Mesenchymal stem cell (in vitro differentiated cells and primary cell): ENCODE measurements at places on chromosomes 13 and 19.

- no peak overlapping the region for H3K4me3 ChIP-seq
- DNase-seq, result no peak
- peaks cover 80% of the 10 kb centered on the region for H3K4me1 ChIP-seq
- no peaks in the 10 kb centered on the region for H3K27me3 ChIP-seq
Observed at GRCh38 chr19:2044709-2045500, 6.1 kb downstream of the MKNK2 start.

GRCh38 chr19:35555301-35556005 lies 8.0 kb downstream of the ATP4A start:
- H3K27ac ChIP-seq, result no peak overlapping the region
- DNase-seq, result peak; percentile 24
- H3K4me1 ChIP-seq, result peaks cover 14% of the 10 kb centered on the region
- H3K4me3 ChIP-seq, result peak overlapping the region; percentile 28
- H3K27me3 ChIP-seq, result peaks cover 73% of the 10 kb centered on the region
- peaks cover 12% of the 10 kb centered on the region for H3K36me3 ChIP-seq

DNA sequence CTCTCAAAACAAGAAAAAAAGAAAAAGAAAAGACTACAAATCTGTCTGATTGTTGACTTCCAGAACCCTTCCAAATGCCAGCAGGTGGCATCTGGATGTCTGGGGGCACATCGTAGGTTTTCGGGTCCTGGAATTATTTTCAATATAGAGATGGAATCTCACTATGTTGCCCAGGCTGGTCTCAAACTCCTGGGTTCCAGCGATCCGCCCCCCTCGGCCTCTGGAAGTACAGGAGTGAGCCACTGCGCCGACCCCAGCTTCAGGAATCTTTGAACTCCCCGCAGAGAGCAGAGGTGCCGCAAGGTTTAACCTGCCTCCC lies 567 bp upstream of the B3GNT3 start:
- H3K4me3 ChIP-seq, result no peak overlapping the region
- peaks cover 49% of the 10 kb centered on the region for H3K27me3 ChIP-seq
- no peak overlapping the region for H3K27ac ChIP-seq

DNA sequence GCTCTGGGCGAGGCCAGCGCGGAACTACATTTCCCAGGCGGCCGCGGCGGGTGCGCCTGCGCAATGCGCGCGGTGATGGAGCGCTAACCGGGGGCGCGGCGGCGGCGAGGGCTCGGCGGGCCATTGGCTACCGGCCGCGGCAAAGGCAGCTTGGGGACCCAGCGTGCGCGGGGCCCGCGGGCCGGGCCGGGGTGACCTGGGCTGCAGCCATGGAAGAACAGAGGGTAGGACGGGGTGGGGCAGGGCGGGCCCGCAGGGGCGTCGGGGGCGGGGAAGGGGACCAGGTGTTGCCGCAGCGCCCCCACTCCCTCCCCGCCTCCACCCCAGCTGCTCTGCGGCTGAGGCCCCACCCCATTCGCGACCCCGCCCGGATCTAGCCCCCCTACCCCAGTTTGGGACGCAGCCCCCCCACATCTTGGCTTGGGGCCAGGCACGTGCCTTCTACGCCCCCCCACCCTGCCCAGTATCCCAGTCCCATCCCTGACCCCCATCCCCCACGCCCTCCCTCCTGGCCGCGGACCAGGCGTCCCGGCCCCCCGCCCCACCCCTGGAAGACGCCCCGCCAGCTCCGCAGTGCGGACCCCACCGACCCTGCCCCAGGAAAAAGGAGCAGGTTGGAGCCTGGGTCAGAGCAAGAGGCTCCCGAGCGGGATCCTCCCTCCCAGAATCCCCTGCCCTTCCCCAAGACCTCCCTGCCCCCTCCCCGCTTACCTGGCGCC lies at the start of gene FSD1:
Gene FSD1 (plus strand): TSS at position 61 of the 719 bp plus-strand sequence. CDS start 149 bp downstream, at position 210.
- H3K27me3 ChIP-seq, result no peaks in the 10 kb centered on the region
- peaks cover 11% of the 10 kb centered on the region for H3K4me1 ChIP-seq
- H3K36me3 ChIP-seq, result no peaks in the 10 kb centered on the region
- peak; percentile 28 for DNase-seq
- no peak within 1 kb of the TSS for H3K4me3 ChIP-seq

- no peaks in the 10 kb centered on the region for H3K27me3 ChIP-seq
- no peak overlapping the region for H3K27ac ChIP-seq
- H3K4me3 ChIP-seq, result no peak overlapping the region
- no peaks in the 10 kb centered on the region for H3K36me3 ChIP-seq
Observed at GRCh38 chr13:50357586-50358118, 342.4 kb downstream of the KCNRG start.

DNA sequence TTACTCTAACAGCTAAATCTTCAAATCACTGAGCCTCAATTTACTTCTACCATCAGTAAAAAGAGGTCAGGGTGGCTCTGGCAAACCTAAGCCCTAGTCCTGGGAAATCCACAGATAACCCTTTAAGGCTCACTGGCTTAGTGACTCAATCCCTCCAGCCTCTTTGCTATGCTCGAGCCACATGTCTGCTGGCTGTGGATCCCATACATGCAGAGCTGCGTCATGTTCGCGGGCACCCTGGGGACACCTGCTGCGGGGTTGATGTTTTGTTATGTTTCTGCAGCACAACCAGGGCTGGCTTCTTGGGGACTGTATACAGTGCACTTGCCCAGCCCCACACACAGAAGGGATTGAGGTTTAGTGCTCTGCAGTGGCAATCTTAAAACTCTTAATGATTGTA lies 41.6 kb upstream of the C13orf42 start:
- DNase-seq, result peak; percentile 11
- no peaks in the 10 kb centered on the region for H3K36me3 ChIP-seq
- no peak overlapping the region for H3K27ac ChIP-seq
- H3K4me1 ChIP-seq, result peaks cover 14% of the 10 kb centered on the region
- no peak overlapping the region for H3K4me3 ChIP-seq

DNA sequence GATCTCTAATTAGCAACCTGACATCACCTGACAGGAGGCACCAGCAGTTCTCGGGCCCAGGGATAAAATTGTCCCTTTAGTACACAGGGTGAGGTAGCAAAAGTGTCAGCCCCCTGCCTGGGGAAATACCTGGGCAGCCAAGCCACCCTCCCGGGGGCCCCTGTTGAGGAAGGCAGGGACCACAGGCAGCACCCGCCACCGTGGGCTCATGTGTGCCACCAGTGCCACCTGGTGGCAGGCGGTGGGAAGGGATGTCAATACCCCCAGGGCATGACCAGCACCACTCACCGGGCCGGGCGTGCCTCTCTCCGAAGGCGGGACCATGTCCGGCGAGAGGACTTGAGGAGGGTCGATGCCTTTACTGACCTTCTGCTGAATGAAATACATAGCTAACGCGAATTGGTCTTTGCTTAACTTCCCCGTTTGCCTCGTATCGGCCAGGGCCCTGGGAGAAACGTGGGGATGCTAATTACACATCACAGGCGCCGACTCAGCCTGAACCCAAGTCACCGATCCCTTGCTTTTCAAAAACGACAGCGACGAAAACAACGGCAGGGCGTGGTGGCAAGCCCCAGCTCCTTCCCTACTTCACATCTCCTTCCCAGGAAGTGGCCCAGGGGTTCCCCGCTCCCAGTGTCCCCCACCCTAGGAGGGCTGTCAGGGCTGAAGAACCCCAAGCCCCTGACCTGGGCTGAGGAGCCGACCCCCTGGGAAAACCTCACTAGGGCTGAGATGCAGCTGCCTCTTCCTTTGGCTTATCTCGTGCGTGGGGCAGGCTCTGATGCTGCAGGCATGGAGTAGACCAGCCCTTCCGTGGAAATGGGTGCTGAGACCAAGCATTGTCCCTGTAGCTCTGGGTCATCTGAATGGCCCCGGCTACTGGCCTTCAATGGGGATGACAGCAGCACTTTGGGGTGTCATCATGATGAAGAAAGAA lies 53.8 kb downstream of the EPS15L1 start:
- peaks cover 97% of the 10 kb centered on the region for H3K36me3 ChIP-seq
- no peaks in the 10 kb centered on the region for H3K27me3 ChIP-seq
- H3K4me3 ChIP-seq, result no peak overlapping the region
- peaks cover 5% of the 10 kb centered on the region for H3K4me1 ChIP-seq
- peak; percentile 70 for DNase-seq

GRCh38 chr19:48029431-48029830 lies 14.4 kb downstream of the CABP5 start:
- DNase-seq, result no peak
- no peaks in the 10 kb centered on the region for H3K36me3 ChIP-seq
- peaks cover 19% of the 10 kb centered on the region for H3K27me3 ChIP-seq
- H3K4me3 ChIP-seq, result no peak overlapping the region
- no peaks in the 10 kb centered on the region for H3K4me1 ChIP-seq

DNA sequence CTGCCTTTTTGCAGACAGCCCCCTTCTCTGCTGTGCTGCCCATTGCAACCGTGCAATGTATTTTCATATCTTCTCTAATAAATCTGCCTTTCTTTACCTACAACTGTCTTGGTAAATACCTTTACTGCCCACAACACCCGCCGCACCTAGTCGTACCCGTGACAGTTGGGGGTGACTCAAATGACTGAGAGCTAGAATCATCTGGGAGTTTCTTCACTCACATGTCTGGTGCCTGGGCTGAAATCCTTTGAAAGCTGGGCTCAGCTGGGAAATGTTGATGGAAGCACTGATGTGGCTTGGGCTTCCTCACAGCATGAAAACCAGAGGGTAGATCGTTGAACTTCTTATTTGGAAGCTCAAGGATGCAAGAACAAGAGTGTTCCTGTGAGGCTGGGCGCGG lies 2.8 kb upstream of the PNMA8A start:
- H3K36me3 ChIP-seq, result peaks cover 11% of the 10 kb centered on the region
- H3K4me1 ChIP-seq, result peaks cover 19% of the 10 kb centered on the region
- H3K27ac ChIP-seq, result no peak overlapping the region
- H3K27me3 ChIP-seq, result no peaks in the 10 kb centered on the region
- no peak overlapping the region for H3K4me3 ChIP-seq

- no peak overlapping the region for H3K27ac ChIP-seq
- no peak overlapping the region for H3K4me3 ChIP-seq
- no peak for DNase-seq
- H3K36me3 ChIP-seq, result no peaks in the 10 kb centered on the region
Observed at GRCh38 chr13:50238922-50239321, 223.7 kb downstream of the KCNRG start.

DNA sequence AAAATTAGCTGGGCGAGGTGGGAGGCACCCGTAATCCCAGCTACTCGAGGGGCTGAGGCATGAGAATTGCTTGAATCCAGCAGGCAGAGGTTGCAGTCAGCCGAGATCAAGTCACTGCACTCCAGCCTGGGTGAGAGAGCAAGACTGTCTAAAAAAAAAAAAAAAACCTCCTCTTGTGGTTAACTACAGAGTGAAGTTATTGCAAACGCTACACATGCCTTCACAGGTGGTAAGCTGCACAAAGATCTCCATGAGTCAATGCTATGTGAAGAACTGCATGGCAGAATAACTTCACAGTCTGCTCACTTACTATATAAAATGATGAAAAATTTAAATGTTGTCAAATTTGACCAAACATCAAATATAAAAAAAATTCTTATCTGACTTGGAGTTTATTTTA lies 436.8 kb downstream of the FGF14 start:
- no peaks in the 10 kb centered on the region for H3K27me3 ChIP-seq
- H3K36me3 ChIP-seq, result no peaks in the 10 kb centered on the region

- H3K27ac ChIP-seq, result no peak overlapping the region
- H3K36me3 ChIP-seq, result peaks cover 8% of the 10 kb centered on the region
- H3K4me3 ChIP-seq, result peak overlapping the region; percentile 22
- H3K4me1 ChIP-seq, result peaks cover 52% of the 10 kb centered on the region
- no peak for DNase-seq
Observed at GRCh38 chr19:2166741-2167738, 3.3 kb downstream of the DOT1L start.

GRCh38 chr13:111343186-111343805 lies 22.9 kb downstream of the TEX29 start:
- peaks cover 2% of the 10 kb centered on the region for H3K4me1 ChIP-seq
- no peaks in the 10 kb centered on the region for H3K36me3 ChIP-seq
- no peak overlapping the region for H3K27ac ChIP-seq
- no peak overlapping the region for H3K4me3 ChIP-seq

DNA sequence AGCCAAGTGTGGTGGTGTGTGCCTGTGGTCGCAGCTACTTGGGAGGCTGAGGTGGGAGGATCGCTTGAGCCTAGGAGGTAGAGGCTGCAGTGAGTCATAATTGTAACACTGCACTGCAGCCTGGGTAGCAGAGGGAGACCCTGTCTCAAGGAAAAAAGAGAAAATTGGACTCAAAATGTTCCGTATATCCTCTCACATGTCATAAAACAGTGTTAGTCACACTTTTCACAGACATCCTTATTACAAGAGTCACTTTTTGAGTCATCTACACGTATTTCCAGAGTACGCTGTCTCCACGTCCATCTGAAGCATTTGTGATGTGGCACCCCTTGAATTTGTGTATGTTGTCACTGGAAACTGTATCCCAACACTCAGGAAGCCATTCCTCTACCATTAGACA lies 133.0 kb downstream of the SIPA1L3 start:
- DNase-seq, result peak; percentile 95
- H3K36me3 ChIP-seq, result no peaks in the 10 kb centered on the region
- no peaks in the 10 kb centered on the region for H3K27me3 ChIP-seq
- H3K27ac ChIP-seq, result no peak overlapping the region

- H3K4me1 ChIP-seq, result peaks cover 21% of the 10 kb centered on the region
- peak overlapping the region; percentile 80 for H3K4me3 ChIP-seq
- H3K36me3 ChIP-seq, result no peaks in the 10 kb centered on the region
- no peak for DNase-seq
- no peaks in the 10 kb centered on the region for H3K27me3 ChIP-seq
Observed at GRCh38 chr19:38869160-38869835, 8.8 kb downstream of the RINL start.

DNA sequence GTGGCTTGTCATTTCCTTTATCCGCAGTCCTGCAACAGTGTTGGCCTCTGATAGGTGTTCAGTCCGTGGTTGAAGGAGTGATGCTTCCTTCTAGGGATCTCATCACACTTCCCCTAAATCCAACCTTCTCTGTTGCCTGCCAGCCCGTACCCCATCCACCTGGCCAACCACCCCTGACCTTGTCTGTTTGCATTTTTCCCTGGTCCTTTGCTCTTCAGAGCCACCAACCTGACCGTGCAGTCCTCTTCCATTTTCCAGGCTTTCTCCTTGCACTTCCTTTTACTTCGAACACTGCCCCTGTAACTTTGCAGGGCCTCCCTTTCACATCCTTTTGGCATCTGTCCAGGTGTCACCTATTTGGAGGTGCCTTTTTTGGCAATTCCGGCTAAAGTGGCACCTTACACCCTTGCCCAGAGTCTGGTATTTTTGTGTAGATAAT lies 696 bp downstream of the ZNF460 start:
- peak overlapping the region; percentile 74 for H3K27ac ChIP-seq
- DNase-seq, result no peak
- peak overlapping the region; percentile 98 for H3K4me3 ChIP-seq
- peaks cover 19% of the 10 kb centered on the region for H3K4me1 ChIP-seq

DNA sequence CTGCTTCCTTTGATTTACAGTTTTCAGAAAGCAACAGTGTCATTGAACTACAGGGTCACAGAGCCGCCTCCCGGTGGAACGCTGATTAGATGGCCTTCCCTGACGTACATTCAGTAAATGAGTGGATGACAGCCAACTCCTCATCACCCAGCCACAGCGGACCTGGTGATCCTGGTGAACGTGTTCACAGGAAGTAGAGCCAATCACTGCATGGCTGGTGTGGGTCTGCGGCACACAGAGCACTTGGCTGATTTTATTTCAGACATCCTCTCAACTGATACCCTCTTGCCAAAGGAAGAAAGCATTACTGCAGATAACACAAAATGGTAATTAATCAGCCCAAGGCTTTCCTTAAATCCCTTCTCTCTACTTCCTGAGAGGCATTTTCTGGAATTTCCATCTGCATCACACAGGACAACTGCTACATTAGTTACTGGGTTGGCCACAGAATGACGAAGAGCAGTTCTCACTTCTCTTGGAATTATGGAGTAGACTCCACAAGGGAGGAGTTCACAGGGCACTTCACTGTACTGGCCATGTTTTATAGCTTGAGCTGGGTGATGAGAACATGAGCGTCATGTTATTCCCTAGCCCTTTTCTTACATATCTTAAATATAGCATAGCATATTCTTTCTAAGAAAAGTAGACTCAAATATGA lies 84.0 kb upstream of the SLC7A1 start:
- no peaks in the 10 kb centered on the region for H3K27me3 ChIP-seq
- H3K27ac ChIP-seq, result no peak overlapping the region
